ENCODE measurements at places on chromosomes 12 and 14.
A peak's percentile ranks its signal among the peaks of the same experiment; 100 is the strongest.

DNA sequence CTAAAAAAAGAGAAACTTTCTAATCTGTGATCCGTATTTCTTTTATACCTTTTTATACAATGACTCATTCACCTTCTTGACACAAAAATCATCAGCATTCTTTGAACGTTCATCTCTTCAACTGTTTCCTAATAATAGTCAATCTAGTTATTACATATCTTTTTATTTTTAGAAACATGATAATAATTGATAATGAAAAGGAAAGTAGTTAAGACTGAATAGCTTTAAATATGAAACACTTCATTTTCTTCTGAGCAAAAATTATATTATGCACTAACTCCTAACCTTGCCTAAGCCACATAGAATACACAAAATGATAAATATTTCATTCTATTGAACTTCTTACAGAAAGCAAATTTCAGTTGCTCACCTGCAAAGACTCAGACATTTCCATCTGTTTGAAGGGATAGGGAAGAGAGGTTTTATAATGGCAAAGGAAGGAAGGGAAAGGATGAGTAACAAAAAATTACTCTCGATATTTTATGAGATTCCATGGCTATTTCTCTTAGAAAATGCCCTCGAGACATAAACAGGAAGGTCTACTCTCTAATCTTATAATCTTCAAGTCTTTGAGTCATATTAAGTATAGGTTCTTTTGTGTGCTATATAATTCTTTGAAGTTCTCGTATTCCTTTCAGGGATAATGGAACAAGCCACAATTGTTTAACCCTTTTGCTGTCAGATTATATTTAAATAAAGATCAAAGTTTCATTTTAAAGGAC is 7.5 kb upstream of the KLHL42 start:
- no peak for DNase-seq

DNA sequence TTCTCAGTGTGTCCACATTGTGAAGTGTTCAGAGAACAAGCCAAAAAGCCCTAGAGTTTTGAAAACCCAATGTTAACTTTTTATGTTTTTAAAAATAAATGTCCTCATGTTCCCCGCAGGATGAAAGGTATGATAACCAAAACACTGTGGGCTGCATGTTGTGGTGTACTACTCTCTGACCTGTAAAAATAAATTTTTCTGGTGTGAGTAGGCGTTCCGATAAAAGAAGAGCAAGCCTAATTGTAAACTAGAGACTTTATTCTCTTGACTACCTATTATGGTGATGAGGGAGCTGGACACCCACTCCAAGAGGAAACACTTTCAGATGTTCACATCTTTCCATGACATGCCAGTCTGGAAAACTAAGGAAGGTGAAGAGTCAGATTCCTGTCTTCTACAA is 18.2 kb downstream of the PTGER2 start:
- DNase-seq = no peak

DNA sequence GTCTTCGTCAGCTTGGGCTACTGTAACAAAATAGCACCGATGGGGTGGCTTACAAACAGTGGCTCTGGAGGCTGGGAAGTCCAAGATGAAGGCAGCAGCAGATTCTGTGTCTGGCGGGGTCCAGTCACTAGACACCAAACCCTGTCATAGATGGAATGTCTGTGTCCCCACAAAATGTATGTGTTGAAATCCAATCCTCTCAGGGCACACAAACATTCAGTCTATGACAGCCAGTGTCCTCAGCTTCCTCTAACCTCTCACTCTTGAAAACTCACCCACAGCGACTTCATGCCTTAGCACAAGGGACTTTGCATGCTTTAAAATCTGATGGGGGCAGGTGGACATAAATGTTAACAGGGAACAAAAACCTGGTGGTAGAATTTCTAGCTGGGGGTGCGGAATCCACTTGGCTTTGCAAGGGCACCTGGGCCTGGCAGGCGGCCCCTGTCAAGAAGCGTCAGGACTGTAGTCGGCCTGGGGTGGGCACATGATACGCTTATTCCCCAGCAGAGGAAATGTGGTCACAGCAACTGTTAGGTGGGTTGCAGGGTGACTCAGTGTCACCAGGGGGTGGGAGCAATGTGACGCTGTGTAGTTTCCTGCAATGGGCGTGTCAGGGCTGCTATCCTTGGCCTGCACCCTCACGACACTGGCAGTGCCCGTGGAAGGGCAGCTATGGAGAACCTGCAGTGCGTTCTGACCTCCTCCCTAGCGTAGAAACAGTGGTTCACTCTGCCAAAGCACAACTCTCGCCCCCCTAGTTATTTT is 17.7 kb downstream of the RIN3 start:
- DNase-seq = peak; percentile 70

GRCh38 chr12:96501908-96502307 is 12.5 kb downstream of the CFAP54 start:
- no peak for DNase-seq

DNA sequence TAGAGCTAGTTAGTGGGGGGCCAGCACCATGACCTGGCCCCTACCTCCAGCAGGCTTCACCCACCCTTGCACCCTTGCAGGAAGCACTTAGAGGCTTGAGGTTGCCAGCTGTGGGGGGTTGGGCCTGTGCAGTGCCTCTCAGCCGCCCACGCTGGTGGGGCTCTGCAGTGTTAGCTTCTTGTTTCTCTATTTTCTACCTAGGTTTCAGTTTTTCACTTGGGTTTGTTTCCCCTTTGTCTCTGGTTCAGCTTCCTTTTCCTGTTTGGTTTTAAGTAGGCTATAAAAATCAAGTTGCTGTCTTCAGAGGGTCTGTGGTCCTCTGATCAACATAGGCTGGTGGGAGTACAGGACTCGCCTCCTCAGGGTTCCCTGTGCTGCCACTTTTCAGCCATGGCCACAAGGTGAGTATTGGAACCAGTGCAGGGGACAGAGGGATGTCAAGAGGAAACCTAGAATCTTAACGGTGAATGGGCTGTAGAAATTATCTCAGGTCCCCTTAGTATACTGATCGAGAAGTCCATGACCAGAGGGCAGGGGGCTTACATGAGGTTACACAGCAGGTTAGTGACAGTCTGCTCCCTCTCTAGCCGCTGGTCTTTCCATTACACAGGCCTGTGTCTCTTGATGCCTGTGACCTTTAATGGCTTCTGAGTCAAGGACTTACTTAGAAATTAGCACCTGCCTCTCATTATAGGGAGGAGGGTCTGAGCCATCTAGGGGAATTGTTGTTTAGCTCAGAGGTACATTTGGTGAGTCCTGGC is at the start of gene EVL:
EVL (plus strand) TSS at position 312 of the 761 bp plus-strand sequence; CDS start at position 391, 79 bp downstream.
- peak; percentile 52 for DNase-seq

GRCh38 chr12:10341892-10342509 is 34.3 kb downstream of the KLRD1 start:
- no peak for DNase-seq

GRCh38 chr14:50785457-50786063 is 45.4 kb downstream of the NIN start:
- no peak for DNase-seq

DNA sequence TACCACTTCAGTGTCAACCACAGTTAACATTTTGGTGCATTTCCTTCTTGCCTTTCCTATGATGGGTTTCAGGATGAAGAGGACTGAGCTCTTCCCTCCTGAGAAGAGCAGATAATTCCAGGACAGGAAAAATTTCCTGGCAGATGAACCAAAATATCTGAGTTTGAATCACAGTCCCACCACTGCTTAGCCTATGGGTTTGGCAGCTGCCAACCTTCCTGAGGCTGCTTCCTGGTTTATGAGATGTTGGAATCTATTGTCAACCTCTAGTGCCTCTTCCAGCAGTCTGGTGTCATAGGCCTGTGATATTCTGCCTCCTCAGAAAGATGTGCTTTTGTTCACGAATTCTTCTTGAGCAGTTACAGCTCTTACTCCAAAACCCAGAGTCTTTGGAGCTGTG is 197.4 kb upstream of the FRMD6 start:
- no peak for DNase-seq

- DNase-seq = no peak
These were observed 17.4 kb upstream of the PSMA3 start for GRCh38 chr14:58227096-58227819.

DNA sequence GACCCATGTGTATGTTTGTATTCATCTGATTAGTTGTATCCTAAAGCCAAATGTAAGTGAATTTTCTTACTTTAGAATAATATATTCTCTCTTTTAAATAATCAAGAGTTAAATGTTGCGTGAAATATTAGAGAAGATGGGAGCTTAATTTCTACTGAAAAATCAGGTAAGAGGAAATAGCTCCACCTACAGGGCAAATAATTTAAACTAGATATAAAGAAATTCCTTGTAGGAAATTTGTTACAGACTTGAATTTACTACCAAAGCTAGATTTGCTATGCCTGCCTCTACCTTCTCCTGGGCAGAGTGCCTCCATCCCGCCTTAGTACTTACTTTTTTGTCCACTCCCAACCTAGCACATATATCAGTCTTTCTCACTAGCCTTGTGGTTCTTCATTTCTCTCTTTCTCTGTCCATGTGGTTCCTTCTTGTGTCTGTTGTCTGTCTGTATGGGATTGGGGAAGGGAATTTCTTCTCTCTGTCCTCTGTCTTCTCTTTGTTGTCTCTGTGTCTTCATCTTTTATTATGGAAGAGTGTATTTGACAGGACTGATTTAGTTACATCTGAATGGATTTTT is 44.7 kb downstream of the PALS1 start:
- DNase-seq = no peak

DNA sequence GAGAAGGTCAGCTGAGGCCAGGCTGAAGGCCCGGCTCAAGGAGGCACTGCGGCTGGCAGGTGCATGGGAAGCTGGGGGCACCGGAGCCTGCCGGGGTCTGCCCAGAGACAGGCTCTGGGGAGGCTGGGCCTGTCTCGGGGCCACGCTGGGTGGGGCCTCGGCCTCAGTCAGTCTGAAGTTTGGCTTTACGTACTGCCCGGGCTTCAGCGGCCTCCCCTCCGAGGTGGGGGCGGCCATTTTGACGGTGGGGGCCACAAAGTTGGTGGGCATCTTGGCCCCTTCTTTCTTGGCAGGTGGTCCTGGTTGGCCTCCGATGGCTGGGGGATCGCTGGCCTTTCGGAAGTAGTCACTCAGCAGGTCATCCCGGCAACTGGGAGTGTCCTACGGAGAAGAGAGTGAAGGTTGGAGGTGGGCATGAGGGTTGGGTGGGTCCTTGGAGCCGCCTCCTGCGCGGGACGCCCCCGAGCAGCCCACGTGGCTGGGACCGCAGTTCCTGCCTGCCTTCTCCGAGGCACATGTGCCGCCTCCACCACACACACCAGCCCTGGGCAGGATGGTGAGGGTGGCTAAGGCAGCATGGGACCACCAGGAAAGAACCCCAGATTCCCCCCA is 28.9 kb upstream of the GPR68 start:
- no peak for DNase-seq

DNA sequence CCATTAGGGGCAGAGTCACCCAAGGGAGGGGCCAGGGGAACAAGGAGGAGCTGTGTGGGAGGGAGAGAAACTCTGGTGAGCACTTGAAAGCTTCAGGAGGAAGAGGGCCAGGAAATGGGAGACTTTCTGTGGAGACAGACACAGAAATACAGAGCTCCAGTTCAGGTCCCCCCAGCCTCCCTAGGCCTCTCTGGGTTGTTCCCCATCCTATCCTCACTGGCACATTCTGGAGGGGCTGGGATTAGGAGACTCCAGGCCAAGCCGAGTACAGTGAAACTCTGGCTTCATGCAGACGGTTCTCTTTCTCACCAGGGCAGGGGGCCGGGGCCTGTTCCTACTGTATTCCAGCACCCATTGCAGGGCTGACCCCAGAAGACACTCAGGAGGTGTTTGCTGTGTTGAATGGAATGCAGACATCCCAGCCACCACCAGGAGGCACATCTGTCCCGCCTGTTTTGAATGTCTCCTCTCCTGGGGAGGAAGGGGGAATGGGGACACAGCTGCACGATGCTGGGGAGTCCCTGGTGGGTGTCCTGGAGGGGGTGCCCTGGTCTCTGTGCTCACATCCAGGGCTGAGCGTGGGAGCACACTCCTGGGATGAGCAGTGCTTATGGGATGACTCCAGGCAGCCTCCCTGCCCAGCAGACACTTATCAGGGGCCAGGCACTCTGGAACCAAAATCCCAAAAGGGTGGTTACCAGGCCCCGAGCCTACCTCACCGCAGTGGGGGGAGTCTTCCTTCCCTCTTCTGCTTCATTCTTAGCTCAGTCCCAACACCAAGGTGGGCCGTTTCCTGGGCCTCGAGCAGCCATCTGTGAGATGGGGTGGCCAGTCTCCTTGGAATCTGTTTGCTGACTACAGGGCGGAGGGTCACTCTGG is 5.5 kb upstream of the KRT84 start:
- DNase-seq = peak; percentile 41

DNA sequence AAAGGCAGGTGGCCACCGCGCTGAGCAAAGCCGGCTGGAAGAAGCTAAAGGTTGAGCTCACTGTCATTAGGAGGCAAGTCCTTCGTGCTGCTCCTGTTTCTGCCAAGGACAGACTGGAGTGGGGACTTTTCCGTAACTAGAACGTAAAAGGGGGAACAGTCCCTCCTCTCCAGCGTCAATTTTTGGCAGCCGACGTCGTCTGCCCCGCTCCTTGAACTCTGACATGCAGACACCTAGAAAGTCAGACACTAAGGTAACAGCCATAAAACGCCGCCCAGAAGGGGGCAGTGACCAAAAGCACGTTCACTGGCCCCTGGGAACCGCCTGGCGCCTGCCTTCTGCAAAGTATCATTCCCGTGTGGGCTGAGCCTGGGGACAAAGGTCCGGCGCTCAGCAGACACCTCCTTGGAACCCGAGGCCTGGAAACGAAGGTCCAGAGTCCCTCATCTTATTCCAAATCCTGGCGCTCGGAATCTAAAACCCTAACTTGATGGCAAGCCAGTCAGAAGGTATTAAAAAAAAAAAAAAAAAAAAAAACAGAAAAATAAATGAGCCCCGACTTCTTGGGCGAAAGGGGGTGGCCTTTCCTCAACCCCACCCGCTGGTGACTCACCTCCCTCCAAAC is 1.1 kb upstream of the LRP1 start:
- DNase-seq = peak; percentile 84

DNA sequence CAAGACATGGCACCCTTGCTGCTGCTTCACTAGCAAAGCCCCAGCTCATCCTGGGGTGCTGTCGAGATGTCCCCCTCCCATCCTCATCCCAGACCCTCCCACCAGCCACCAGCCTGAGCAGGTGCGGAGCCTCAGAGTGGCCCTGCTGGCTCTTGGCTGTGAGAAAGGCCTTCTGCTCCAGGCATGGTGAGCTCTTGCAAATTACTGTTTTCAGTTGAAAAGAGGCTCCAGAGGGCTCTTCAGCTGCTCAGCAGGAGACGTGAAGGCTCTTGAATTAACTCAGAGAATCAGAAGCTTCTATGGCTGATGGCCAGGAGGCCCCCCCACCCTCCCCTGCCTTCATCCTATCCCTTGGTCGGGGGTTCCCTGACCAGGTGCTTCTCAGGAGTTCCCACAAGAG is 44.1 kb downstream of the WSCD2 start:
- DNase-seq = no peak

- peak; percentile 69 for DNase-seq
These were observed 26.5 kb downstream of the CD9 start for GRCh38 chr12:6226679-6227051.

GRCh38 chr12:31658471-31659086 is 909 bp upstream of the ETFBKMT start:
- DNase-seq = peak; percentile 47

GRCh38 chr14:83478741-83479140 is 1945.1 kb upstream of the SEL1L start:
- DNase-seq = no peak

- DNase-seq = peak; percentile 64
These were observed 7.0 kb downstream of the NIN start for GRCh38 chr14:50823762-50824636.

GRCh38 chr12:10153271-10154144 is 18.4 kb downstream of the OLR1 start:
- peak; percentile 73 for DNase-seq

GRCh38 chr12:74646831-74647230 is 109.2 kb downstream of the ATXN7L3B start:
- peak; percentile 60 for DNase-seq

- no peak for DNase-seq
These were observed 13.7 kb downstream of the ETV6 start for GRCh38 chr12:11663130-11663529.

Measured in stomach (tissue), 19 donors.